GM12878 (cell line): ENCODE measurements at places on chromosomes 12 and 14.

- no peak within 1 kb of the TSS for H3K27ac ChIP-seq
- H3K36me3 ChIP-seq: no peaks in the 10 kb centered on the region
- H3K4me1 ChIP-seq: peaks cover 3% of the 10 kb centered on the region
- DNase-seq: no peak
Measured at GRCh38 chr12:78864403-78864869, at the start of gene SYT1. Gene SYT1 (plus strand): TSS chr12:78864774.

DNA sequence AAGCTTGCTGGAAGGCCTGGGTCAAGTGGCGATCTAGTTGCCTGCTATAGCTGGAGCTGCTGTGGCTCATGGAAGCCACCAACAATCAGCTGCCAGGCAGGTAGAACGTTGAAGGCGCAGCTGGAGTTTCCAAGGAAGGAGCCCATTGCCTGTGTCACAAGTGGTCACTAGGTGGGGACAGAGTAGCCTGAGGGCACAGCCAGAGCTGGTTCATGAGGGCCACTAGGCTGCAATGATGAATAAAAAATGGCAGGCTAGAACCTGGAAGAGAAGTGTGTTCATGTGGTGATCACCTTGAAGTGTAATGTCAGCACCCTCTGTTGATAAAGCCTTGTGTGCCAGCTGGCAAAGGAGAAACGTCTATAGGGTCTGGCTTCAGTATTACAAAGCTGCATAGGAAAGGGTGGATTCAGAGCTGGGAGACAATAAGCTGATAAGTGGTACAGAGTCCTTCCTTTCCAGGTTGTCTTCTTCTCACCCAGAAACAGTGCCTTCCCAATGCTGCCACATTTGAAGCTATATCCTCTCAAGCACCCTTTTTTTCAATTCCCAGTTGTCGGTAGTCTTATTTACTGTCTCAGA, 165.8 kb downstream of the EMP1 start:
- no peak for DNase-seq
- no peak overlapping the region for H3K27ac ChIP-seq
- no peaks in the 10 kb centered on the region for H3K36me3 ChIP-seq
- no peaks in the 10 kb centered on the region for H3K27me3 ChIP-seq
- no peaks in the 10 kb centered on the region for H3K4me1 ChIP-seq

- H3K36me3 ChIP-seq: no peaks in the 10 kb centered on the region
- no peak for DNase-seq
- peaks cover 4% of the 10 kb centered on the region; the same call in 1 of the 2 replicates for H3K27me3 ChIP-seq
- no peaks in the 10 kb centered on the region for H3K4me1 ChIP-seq
- H3K4me3 ChIP-seq: no peak overlapping the region
Measured at GRCh38 chr14:65962952-65963351, 523.2 kb upstream of the CCDC196 start.

DNA sequence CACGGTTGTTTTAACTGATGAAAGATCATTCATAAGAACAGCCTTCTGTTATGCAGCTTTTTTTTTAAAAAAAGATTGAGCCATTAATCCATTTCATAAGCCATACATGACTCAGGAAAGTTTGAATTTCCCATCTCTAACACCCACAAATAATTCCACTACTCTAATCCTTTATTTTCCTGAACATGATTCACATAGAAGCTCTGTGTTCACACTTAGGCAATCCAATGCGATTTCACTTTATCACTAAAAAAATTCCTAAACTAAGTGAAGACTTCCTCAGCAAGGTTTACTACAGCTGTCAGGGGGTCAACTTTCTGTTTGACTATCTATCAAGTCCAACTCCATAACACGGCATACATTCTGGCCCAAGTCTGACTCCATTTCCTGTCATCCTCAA, 25.9 kb downstream of the PKP2 start:
- no peaks in the 10 kb centered on the region for H3K27me3 ChIP-seq
- no peaks in the 10 kb centered on the region for H3K4me1 ChIP-seq
- DNase-seq: no peak
- no peak overlapping the region for H3K27ac ChIP-seq
- H3K4me3 ChIP-seq: no peak overlapping the region

GRCh38 chr14:95361373-95362137, 41.8 kb upstream of the CLMN start:
- H3K27me3 ChIP-seq: peaks cover 5% of the 10 kb centered on the region; the same call in 1 of the 2 replicates
- H3K4me1 ChIP-seq: peaks cover 7% of the 10 kb centered on the region
- no peak overlapping the region for H3K27ac ChIP-seq

- H3K36me3 ChIP-seq: no peaks in the 10 kb centered on the region
- no peaks in the 10 kb centered on the region for H3K27me3 ChIP-seq
- H3K27ac ChIP-seq: no peak overlapping the region
- no peak for DNase-seq
- no peaks in the 10 kb centered on the region for H3K4me1 ChIP-seq
Measured at GRCh38 chr12:72872238-72872887, 600.2 kb downstream of the TRHDE start.

DNA sequence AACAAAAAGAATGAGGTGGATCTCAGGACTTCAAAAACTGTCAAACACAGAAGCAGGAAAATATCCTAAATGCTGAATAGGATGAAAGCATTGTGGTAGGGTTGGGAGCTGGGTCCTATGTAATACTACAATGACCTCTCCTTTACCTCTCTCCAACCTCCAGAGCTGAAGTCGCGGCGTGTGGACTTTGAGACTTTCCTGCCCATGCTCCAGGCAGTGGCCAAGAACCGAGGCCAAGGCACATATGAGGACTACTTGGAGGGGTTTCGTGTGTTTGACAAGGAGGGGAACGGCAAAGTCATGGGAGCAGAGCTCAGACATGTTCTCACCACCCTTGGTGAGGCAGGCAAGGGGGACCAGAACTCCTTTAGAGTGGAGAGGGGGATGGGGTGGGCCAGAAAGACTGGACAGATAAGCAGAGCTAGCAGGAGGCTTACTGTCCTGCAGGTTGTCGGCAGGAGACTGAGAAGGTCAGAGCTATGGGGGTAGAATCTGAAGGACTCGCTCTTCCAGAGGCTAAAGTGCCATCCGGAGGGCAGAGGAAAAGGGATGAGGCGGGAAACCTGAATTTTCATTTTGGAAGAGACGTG, 2.8 kb upstream of the MYL6 start:
- no peaks in the 10 kb centered on the region for H3K27me3 ChIP-seq
- no peak for DNase-seq
- H3K4me1 ChIP-seq: peaks cover 24% of the 10 kb centered on the region

- no peak overlapping the region for H3K4me3 ChIP-seq
- no peaks in the 10 kb centered on the region for H3K36me3 ChIP-seq
- no peak for DNase-seq
- peaks cover 40% of the 10 kb centered on the region for H3K4me1 ChIP-seq
Measured at GRCh38 chr12:108609537-108610335, 11.9 kb upstream of the TMEM119 start.

DNA sequence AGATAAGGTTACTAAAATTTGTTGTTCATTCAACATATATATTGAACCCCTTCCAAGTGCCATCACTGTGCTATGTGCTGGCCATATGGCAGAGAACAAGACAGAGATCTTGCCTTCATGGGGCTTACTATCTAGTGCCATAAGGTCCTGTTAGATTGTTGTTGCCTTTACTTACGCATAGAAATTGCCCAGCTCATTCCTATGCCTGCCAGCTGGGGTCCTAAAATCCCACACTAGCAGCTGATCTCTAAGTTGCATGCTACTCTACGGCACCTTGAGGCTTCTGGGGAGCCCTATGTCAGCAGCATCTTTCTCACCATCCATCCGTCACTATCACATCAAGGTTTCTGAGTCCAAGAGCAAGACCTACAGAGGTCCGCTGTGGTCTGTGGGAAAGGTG, 1.4 kb upstream of the KCNK10 start:
- H3K27ac ChIP-seq: no peak overlapping the region
- DNase-seq: no peak
- peaks cover 5% of the 10 kb centered on the region for H3K4me1 ChIP-seq
- peaks cover 48% of the 10 kb centered on the region for H3K27me3 ChIP-seq
- H3K4me3 ChIP-seq: no peak overlapping the region

GRCh38 chr14:103016594-103016993, 40.8 kb downstream of the CDC42BPB start:
- H3K27ac ChIP-seq: no peak overlapping the region
- H3K36me3 ChIP-seq: no peaks in the 10 kb centered on the region; the same call in none of the 2 replicates
- H3K4me1 ChIP-seq: peaks cover 6% of the 10 kb centered on the region
- H3K27me3 ChIP-seq: no peaks in the 10 kb centered on the region
- H3K4me3 ChIP-seq: no peak overlapping the region

- no peak for DNase-seq
- H3K27ac ChIP-seq: no peak overlapping the region
- H3K4me3 ChIP-seq: no peak overlapping the region
- no peaks in the 10 kb centered on the region for H3K36me3 ChIP-seq
- H3K4me1 ChIP-seq: no peaks in the 10 kb centered on the region
Measured at GRCh38 chr14:74456684-74457564, 30.9 kb upstream of the SYNDIG1L start.

- no peaks in the 10 kb centered on the region for H3K4me1 ChIP-seq
- no peak overlapping the region for H3K27ac ChIP-seq
- H3K27me3 ChIP-seq: no peaks in the 10 kb centered on the region; the same call in 1 of the 2 replicates
Measured at GRCh38 chr12:109329686-109330085, 18.0 kb upstream of the MYO1H start.

GRCh38 chr14:91780452-91780851, 48.6 kb upstream of the CATSPERB start:
- no peak overlapping the region for H3K4me3 ChIP-seq
- DNase-seq: no peak
- no peaks in the 10 kb centered on the region for H3K36me3 ChIP-seq
- H3K4me1 ChIP-seq: no peaks in the 10 kb centered on the region

DNA sequence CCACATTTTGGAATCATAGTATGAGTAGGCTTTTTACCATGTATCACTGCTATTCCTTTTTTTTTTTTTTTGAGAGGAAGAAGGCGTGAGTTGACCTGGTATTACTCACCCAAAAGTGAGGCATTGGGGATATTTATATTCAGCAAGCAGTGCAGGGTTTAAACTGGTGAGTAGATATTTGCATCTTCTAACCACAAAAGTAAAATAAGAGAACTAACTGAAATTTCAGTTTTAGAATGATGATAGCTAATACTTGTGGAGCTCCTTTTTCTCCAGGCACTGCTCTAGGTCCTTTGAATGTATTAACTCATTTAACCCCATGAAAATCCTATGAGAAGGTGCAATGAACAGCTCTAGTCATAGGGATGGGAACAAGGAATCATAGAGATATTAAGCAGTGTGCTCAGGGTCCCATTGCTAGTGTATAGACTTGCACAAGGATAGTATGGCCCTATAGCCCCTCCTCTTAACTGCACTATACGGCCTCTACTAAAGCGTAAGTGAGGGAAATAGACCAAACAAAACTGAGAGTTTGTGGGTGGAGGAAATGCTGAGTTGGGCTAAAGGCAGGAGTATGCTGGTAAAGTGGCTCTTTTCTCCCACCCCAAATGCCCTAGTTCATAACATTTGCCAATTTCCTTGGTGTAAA, 104.3 kb upstream of the MAX start:
- DNase-seq: peak; percentile 88
- H3K36me3 ChIP-seq: no peaks in the 10 kb centered on the region
- H3K4me1 ChIP-seq: peaks cover 63% of the 10 kb centered on the region
- no peaks in the 10 kb centered on the region for H3K27me3 ChIP-seq

- H3K27me3 ChIP-seq: no peaks in the 10 kb centered on the region
- H3K36me3 ChIP-seq: no peaks in the 10 kb centered on the region
- H3K4me3 ChIP-seq: no peak overlapping the region
- DNase-seq: no peak
- H3K27ac ChIP-seq: no peak overlapping the region
Measured at GRCh38 chr12:32586390-32586789, 92.7 kb upstream of the DNM1L start.

DNA sequence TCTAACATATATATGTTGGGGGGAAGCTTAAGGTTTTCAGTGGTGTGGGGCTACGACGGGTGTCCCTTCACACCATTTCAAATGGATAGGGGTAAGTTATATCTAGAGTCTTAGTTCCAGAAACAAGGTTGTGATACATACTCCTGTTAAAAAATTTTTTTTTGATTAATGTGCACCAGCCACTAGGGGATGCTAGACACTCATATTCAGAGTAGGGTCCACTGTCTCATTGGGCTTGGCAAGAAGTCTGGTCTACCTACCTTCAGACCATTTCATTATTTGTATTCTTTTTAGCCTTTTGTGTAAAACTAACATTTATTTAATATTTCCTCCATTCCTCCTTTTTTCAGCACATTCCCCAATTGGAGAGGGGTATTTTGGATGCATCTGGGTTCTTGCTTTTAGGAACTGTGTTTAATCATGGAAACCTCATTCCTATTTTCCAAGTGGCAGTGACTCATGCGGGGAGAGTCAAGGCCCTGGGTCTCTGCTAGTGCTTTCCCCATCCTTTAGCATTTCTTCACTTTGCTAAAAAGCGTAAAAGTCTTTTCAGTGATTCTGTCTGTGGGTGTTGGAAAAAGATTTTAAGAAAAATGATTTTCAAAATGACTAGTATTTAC, 33.4 kb downstream of the ANO4 start:
- H3K27me3 ChIP-seq: no peaks in the 10 kb centered on the region
- H3K4me3 ChIP-seq: no peak overlapping the region
- H3K36me3 ChIP-seq: no peaks in the 10 kb centered on the region
- DNase-seq: no peak
- no peak overlapping the region for H3K27ac ChIP-seq
- H3K4me1 ChIP-seq: no peaks in the 10 kb centered on the region

- H3K4me3 ChIP-seq: no peak overlapping the region
- DNase-seq: no peak
- H3K4me1 ChIP-seq: no peaks in the 10 kb centered on the region
- H3K27me3 ChIP-seq: no peaks in the 10 kb centered on the region
Measured at GRCh38 chr12:100171248-100171647, 28.6 kb upstream of the BLTP3B start.

GRCh38 chr12:55226523-55226922, 5.7 kb downstream of the OR10A7 start:
- no peak overlapping the region for H3K27ac ChIP-seq
- H3K36me3 ChIP-seq: no peaks in the 10 kb centered on the region
- no peak for DNase-seq

DNA sequence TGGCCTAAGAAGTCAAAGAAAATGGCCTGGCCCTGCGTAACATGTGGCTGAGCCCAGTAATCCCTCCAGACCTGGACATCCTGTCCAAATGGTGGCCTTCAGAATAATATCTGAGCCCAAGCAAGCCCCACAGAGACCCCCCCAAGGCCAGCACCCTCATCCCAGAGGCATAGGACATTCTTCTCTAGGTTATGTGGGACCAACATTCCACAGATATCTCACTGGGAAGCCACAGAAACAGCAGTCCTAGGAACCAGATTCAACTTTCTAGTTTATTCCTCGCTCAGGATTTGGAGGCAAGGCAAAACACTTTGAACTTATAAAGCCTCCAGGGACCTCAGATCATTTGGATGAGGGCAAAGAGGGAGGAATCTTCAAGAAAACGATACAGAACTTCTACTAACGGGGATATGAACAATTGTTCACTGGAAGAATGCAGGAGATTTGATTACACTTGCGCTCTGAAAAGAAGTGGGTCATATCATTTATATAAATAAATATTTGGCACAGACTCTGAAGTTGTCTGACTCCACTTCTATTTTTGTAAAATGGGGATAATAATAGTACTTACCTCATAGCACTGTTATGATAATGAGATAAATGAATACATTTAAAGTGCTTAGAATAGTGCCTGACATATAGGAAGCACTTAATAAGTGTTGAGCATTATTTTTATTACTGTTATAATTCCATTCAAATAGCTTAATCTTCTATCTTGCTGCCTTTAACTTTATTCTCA, 171.5 kb downstream of the NUAK1 start:
- no peak for DNase-seq
- H3K27me3 ChIP-seq: no peaks in the 10 kb centered on the region; the same call in 1 of the 2 replicates
- H3K27ac ChIP-seq: no peak overlapping the region
- H3K4me3 ChIP-seq: no peak overlapping the region

- H3K27ac ChIP-seq: no peak overlapping the region
- no peaks in the 10 kb centered on the region for H3K4me1 ChIP-seq
- H3K4me3 ChIP-seq: no peak overlapping the region
- DNase-seq: no peak
Measured at GRCh38 chr12:75685617-75686225, 174.3 kb upstream of the KRR1 start.

GRCh38 chr14:37122288-37122687, 50.1 kb downstream of the SLC25A21 start:
- H3K27me3 ChIP-seq: no peaks in the 10 kb centered on the region
- H3K4me3 ChIP-seq: no peak overlapping the region
- H3K36me3 ChIP-seq: no peaks in the 10 kb centered on the region
